ENCODE measurements at places on chromosomes 6 and 20.

DNA sequence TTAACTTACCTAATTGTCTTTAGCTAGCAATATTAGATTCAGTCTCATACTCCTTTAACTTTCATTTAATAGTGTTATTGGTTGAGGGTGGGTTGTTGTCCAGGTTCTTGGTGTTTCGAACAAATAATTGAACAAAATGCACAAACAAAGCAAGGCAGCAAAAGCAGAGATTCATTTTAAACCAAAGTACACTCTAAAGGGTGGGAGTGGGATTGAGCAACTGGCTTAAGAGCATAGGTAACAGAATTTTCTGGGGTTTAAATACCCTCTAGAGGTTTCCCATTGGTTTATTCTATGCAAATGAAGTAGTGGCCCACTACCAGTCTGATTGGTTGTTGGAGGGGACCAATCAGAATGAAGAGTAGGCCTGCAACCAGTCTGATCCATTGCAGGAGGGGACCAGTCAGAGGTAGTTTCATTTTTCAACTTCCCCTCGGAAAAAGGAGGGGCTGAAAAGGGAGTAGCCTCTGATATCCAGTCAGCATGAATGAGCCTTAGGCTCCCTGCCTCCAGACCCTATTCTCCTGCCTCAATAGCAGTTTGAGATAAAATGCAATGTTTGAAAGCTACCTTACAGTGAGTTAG lies 26.3 kb upstream of the RAB23 start:
- DNase-seq: no peak

GRCh38 chr6:129685662-129686031 lies 24.3 kb downstream of the ARHGAP18 start:
- no peak for DNase-seq

DNA sequence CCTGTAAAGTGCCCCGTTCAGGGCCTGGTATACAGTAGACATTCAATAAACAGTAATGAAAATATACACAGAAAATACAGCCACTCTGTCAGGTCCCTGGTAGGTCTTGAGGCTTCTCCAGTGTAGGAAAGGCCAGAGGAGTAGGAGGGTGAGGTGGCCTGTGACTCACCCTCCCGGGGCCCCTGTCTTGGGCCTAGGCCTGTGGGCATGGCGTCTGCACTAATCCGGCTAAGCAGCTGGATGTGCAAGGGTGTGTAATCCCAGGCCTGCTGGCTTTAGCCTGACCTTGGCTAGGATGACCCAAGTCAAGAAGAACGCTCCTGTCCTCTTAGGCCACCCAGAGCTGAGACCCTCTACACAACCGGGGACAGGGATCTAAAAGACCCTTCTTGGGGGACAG lies 84.9 kb downstream of the KCNB1 start:
- DNase-seq: no peak

DNA sequence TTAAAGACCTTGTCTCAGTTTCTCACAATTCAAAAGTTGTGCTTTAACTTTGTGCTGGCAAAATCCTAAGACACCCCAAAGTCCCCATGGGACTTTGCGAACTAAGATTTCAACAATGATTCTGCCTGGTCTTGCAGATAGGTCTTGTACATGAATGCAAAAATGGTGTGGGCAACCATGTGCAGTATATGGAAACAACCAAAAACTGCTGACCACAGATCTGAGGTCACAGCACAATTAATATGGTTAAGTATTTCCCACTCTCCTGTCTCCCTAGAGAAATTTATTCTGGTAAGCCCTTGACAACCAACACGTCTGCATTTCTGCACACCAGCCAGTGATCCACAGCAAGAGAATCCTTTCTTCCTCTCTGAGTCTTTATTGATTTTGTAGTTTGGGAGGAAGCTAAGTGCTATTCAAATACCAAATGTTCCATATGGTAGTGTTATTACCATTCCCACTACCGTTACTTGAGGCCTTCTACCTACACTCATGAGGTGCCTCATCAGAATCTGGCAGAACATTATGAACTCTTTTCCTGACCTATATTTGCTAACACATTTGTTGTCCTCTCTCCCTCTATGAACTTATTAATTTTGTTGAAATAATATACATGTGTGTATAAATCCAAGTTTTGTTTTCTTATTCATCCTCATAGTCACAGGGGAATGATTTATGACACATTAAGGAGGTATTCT lies 178.7 kb downstream of the ATXN1 start:
- no peak for DNase-seq

DNA sequence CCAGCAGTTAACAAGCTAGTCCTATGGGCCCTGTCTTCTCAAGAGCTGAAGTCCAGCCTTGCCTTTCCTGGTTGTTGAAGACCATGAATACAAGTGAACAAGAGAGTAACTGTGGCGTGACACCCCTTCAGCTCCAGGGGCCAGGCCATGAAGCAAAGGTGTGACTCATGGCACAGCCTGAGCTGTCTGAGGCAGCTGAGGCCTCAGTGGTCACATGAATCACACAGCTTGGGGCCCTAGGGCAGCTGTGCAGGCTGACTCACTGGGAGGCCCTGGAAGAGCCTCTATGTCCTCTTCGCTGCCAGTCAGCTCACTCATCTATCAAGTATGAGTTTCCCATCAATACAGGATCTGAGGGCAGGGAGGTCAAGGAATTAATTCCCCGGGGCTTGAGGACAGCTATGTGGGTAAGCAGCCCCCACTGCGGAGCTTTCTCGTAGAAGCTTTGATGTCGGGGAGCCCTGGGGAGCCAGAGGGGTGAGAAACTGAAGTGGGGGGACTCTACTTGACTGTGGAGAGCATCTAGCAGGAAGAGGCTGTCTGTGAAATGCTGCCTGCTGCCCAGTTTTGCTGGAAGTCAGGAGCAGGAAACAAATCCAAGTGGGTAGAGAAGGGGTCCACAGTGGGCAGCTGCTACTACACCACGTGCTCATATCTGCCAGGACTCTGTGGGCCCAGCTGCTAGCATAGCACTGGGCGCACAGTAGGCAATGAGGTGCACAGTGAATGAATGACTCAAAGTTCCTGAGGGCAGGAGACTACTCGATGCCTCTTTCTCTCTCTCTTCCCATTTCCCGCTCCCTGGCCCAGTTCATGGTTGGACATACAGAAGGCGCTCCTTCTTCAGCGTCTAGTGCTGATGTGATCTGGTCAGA lies 13.7 kb upstream of the FAM83C start:
- DNase-seq: peak; percentile 30

- no peak for DNase-seq
Observed at GRCh38 chr6:115004982-115005381, 662.2 kb upstream of the HS3ST5 start.

- DNase-seq: no peak
Observed at GRCh38 chr20:60662307-60662706, 589.8 kb upstream of the CDH4 start.

- DNase-seq: no peak
Observed at GRCh38 chr6:141969201-141969600, 163.5 kb upstream of the GJE1 start.

GRCh38 chr20:3171391-3172125 lies 1.8 kb downstream of the LZTS3 start:
- DNase-seq: no peak

- DNase-seq: no peak
Observed at GRCh38 chr20:23047001-23047737, 2.3 kb downstream of the THBD start.

DNA sequence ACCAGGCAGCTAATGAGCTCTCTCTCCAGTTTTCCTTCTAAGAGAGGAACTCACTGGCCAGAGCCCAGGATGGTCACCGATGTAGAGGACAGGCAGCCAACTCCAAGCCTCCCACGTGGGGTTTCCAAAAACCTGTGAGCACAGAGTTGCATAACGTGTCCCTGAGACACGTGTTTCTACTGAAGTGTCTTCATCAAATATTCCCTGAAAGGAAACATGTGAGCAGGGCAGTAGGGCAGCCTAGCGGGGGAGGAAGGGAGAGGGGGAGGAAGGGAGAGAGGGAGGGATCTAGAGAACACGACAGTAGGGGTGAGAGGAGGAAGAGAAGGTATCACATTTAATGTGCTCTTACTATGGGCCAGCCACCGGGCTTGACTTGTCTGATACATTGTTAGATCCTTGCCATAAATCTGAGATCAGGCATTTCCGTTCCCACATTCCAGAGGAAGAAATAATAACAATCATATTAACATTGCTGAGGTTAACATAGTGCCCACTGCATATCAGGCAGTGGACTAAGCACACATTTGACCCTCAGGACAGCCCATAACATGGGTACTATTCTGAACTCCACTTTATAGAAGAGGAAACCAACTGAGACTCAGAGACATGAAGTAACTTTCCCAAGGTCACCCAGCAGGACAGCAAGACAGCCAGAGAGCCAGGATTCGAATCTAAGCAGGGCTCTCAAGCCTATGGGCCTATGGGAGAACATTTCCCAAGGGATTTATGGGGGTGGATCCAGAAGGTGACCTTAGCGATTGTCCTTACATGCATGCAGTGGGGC lies 4.5 kb upstream of the SYS1 start:
- no peak for DNase-seq

DNA sequence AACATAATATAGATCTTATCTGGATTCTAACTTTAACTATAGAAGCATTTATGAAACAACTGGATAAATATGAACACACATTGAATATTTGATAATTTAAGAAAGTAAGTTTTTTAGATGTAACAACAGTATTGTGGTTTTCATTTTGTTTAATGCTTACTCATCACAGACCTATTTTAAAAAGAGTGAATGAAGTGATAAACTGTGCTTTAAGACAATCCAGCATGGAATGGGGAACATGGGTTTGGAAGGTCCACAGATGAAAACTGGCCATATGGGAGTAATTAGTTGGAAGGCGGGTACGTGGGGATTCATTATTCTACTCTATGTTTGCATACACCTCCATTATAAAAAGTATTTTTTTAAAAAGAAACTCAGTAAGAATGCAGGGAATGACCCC lies 21.2 kb downstream of the EPB41L2 start:
- no peak for DNase-seq

DNA sequence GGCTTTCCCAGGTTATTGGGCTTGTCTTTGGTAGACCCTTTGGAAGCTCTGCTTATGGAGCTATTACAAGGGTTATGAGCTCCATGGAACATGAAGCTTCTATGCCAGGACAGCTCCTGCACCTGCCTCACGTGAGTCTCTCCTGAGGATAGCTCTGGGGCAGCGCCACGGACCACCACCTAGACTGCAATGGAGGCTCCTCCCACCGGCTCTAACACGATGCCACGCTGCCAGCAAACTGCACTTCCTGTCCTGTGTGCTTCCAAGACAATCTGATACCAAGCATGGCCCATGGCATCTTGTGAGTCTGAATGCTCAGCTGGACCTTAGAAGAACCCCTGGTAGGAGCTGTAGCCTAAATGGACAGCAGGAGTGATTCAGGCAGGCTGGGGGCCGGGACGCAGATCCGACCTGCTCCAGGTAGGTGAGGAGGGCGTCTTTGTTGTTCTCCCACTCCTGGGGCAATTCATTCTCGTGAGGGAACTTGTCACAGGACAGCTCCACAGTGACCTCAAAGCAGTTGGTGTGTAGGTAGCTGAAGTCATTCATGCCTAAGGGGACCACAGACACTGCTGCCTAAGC lies 5.5 kb downstream of the CPXM1 start:
- no peak for DNase-seq

- no peak for DNase-seq
Observed at GRCh38 chr20:23657202-23657601, 19.4 kb upstream of the CST3 start.

- no peak for DNase-seq
Observed at GRCh38 chr6:125824946-125825771, 34.4 kb downstream of the NCOA7 start.

- no peak for DNase-seq
Observed at GRCh38 chr6:57130661-57131177, 40.7 kb downstream of the ZNF451 start.

DNA sequence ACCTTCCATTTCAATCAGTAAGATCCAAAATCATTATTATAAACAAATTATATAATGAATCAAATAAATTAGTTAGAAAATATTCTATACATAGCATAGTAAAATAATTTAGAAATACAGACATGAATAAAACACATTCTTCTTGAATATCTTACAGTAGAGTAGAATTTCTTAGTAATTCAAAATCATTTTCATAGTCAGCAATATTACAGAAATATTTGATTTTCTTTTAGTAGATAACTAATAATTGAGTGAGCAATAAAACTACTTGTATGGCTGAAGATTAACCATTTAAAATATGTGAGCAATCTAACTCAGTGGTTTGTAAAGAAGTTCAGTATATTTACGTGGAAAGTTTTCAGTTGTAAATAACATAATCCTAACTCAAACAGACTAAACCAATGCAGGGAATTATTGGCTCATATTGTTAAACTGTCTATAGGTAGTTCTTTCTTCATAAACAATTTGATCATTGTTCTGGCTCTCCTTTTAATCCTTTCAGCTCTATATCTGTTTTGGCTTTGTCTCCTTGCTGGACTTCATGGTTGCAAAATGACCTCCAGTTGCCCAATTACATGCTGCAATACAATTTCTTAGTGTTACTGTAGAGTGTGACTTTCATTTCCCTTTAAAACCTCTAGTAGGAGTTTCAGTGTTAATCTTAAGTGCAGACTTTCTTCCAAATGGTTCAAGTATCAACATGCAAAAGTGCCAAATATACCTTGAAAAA lies 307.5 kb downstream of the EYS start:
- no peak for DNase-seq

DNA sequence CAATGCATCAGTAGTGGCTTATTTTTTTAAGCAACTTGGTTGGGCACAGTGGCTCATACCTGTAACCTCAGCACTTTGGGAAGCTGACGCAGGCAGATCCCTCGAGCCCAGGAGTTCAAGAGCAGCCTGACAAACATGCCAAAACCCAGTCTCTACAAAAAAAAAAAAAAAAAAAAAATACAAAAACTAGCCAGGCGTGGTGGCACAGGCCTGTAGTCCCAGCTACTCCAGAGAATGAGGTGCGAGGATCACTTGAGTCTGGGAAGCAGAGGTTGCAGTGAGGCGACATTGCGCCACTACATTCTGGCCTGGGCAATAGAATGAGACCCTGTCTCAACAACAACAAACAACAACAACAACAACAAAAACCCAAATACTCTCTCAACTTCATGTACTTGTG lies 44.7 kb upstream of the XRN2 start:
- DNase-seq: no peak
